Activated naive CD4-positive, alpha-beta T cell treated with anti-CD3 and anti-CD28 coated beads, Interleukin-2, amount 10 ng/mL, durations not matched to agents 7 days and 5 days (primary cell): ENCODE measurements at places on chromosomes 16 and 17.

DNA sequence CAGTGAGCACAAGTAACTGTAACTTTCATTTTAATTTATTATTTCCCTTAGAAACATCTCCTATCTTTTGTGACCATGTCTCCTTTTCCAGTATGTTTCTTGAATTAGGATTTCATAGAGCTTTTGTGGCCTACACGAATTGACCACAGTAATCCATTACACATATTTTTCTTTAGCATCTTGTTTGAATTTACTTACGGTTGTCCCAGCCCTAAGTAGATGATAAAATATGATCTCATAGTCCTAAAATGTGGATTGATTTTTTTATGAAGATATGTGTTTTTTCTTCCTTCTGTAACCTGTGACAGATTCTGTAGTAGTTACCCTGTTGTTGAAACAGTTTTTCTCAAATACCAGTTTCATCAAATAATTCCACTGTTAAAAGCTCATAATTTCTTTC lies 61.5 kb downstream of the NF1 start:
- no peak for DNase-seq

GRCh38 chr17:882827-883585 lies 96.6 kb downstream of the NXN start:
- no peak for DNase-seq

DNA sequence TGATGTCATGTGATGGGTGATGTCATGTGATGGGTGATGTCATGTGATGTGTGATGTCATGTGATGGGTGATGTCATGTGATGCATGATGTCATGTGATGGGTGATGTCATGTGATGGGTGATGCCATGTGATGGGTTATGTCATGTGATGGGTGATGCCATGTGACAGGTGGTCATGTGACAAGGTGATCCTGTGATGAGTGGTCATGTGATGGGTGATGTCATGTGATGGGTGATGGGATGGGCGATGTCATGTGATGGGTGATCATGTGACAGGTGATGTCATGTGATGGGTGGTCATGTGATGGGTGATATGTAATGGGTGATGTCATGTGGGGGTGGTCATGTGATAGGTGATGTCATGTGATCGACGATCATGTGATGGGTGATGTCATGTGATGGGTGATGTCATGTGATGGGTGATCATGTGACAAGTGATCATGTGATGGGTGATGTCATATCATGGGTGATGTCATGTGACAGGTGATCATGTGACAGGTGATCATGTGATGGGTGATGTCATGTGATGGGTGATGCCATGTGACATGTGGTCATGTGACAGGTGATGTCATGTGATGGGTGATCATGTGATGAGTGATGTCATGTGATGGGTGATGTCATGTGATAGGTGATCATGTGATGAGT lies 17.2 kb downstream of the CD300LB start:
- peak; percentile 65 for DNase-seq

DNA sequence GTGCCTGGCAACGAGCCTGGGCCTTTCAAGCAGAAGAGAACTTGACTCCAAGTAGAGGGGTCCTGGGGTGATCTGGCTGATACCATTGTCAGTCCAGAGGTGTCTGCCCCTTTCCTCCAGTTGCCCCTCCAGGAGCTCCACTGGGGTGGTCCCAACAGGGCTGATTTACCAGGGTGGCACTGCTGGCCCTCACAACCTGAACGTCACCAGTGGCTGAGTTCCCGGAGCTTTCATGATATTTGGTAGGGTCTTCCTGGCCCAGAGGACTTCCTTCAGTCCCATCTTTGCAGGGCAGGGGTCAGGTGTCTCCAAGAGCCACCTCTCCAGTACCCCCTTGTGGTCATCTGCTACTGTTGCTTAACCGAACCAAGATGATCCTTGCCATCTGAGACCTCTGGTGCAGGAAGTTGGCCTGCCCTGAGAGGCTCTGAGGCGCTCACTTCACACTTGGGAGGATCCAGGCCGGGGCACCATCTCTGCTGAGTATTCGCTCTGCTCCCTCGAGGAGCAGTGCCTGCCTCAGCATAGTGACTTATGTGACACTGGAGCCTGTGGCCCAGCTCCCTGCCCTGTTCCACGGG lies 3.5 kb downstream of the LIMD2 start:
- peak; percentile 62 for DNase-seq

- no peak for DNase-seq
These were observed 14.1 kb upstream of the CALB2 start for GRCh38 chr16:71344315-71344905.

- DNase-seq, result no peak
These were observed 55.0 kb downstream of the SALL1 start for GRCh38 chr16:51095890-51096626.

- no peak for DNase-seq
These were observed 32.8 kb upstream of the ABCA8 start for GRCh38 chr17:68987966-68988365.

DNA sequence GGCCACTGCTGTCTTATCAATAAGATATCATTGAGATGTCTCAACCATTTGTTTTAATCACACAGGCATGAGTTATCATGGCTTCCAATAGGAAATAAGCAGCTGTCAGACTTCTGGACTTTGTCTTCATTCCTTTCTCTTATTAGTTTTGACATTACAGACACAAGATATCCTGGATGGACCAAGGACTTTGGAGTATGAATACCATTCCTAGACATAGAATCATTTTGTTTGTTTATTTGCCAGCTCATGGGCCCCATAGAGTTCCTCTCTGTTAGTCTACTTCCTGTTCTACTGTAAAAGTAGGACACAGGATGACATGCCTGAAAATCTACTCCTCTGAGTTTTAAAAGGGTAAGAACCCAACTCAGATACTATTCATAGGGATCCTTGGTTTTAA lies 77.7 kb upstream of the KCNJ16 start:
- DNase-seq, result no peak

DNA sequence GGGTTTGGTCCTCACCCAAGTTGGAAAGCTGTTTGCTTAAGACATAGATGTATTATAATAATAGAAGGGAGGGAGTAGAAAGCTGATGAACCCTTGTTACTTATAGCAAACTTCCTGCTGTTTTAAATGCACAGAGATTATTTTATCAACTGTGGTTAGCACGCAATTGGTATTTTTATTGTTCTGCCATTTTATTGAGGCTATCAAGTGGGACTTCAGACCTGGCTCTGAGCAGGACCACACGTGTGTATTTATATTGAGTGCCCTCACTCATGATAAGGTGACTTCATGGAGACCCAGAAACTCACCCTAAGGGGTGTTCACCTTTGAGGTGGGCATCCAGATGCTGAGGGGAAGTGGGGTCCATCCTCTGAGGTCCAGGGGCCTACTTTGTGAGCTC lies 17.0 kb downstream of the KLHL36 start:
- no peak for DNase-seq

GRCh38 chr16:49688036-49688697 lies 167.7 kb downstream of the ZNF423 start:
- DNase-seq, result no peak

- no peak for DNase-seq
These were observed 2.2 kb upstream of the GFAP start for GRCh38 chr17:44917456-44917855.

GRCh38 chr17:48513097-48513496 lies 17.7 kb downstream of the HOXB1 start:
- DNase-seq, result peak; percentile 58

GRCh38 chr17:27810902-27811557 lies 10.7 kb upstream of the NOS2 start:
- no peak for DNase-seq

DNA sequence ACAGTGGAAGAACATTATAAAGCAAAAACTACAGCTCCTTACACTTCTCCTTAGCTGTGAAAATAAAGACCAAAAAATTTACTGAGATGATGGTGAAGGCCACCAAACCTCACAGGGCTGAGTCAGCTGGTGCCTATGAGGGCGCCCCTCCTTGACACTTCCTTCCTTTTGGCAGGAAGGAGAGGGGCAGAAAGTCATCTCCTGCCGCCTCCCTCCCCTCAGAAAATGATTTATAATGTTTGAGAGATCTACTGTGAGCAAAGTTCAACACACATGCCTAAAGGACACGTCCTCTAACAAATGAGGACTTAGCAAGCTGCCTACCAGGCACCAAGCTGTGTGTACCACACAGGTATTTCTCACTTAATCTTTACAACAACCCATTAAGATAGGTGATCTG lies 245.7 kb downstream of the PRKCA start:
- DNase-seq, result peak; percentile 55

- DNase-seq, result peak; percentile 93
These were observed 5.6 kb downstream of the ZNF598 start for GRCh38 chr16:2003827-2004641.

GRCh38 chr16:7501868-7502267 lies 169.2 kb downstream of the RBFOX1 start:
- DNase-seq, result no peak

DNA sequence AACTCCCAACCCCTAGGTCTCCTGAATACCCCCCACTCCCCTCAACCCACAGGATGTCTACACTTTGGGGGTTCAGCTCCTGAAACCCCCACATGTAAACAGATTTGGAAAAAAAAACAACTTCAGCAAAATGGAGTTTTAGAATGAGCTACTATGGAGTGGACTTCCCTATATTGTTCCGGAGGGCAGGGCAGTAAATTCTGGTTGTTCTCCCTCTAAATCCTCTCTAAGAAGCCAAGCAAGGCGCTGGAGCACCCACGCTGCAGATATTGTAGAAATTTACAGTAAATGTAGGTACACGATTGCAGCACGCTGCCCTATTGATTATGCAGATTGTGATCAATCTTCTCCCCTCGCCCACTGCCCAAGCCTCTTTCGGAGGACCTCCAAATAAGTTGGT lies 8.5 kb upstream of the ZFHX3 start:
- DNase-seq, result no peak

DNA sequence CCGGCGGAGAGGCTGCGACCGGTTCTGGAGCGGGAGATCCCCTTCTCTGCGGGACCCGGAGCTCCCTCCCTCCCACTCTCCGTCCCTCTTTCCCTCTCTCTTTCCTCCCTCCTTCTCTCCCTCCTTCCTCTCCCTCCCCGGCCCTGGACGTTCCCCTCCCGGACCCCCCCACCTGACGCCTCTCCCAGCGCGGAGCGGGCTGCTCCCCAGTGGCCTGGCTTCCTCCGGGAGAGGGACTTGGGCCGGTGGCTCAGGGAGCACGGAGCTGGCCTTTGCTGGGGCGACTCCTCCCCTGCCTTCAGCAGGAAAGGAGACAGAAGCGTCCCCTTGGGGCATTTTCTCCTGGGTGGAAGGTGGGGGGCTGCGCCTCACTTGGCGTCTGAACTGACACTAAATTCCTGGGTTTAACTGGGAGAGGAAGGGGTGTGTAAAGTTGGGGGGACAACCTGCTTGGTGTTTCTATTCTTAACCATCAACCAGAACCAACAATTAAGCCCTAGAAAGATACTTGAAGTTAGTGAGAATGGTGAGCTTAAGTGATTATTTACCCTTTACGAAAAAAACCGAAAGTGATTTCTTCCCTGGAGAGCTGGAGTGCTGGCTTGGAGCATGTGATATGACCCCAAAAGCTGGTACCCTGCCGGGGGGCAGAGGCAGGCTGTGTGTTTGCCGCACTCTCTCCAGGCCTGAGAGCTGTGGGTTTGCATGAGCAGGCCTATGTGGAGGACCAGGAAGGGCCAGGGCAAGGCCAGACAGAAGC lies 775 bp downstream of the SPIRE2 start:
- no peak for DNase-seq

DNA sequence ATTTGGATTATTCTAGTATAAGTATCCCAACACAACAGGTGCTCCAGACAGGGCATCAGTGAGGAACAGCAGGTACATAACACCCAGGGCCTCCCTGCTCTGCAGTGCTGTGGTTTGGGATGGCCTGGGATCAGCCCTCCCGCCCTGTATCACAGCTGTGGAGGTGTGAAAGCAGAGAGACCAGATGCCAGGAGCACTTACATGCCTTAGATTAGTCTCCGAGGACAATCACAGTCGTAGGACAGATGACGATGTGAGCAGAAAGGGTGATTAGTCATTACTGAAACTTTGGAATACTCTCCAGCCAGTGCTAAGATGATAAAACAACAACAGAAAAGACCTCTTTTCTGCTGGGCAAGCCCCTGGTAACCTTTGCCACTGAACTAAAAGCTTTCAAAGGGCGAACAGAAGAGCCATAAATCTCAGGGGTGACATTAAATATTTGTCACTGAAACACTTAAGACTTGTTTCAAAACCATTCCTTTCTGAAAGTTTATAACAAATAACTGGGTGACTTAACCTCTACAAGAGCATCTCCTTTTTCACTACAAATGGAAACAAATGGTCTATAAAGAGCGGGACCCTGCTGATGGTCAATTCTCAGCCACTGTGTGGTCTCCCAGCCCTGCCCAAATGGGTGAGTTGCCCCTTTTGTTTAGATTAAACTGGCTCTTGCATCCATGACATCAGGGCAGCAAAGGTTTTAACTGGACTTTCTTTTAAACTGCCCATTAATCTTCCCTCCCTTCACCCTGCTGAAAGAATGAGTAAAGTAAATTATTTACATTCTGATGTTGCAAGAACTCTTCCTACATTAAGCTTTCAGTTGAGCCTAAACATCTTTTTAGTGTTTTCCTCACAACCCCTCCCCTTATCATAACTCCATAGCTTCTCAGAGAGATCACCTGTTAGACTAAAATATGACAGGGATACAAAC lies 183.1 kb upstream of the COX10 start:
- DNase-seq, result no peak

DNA sequence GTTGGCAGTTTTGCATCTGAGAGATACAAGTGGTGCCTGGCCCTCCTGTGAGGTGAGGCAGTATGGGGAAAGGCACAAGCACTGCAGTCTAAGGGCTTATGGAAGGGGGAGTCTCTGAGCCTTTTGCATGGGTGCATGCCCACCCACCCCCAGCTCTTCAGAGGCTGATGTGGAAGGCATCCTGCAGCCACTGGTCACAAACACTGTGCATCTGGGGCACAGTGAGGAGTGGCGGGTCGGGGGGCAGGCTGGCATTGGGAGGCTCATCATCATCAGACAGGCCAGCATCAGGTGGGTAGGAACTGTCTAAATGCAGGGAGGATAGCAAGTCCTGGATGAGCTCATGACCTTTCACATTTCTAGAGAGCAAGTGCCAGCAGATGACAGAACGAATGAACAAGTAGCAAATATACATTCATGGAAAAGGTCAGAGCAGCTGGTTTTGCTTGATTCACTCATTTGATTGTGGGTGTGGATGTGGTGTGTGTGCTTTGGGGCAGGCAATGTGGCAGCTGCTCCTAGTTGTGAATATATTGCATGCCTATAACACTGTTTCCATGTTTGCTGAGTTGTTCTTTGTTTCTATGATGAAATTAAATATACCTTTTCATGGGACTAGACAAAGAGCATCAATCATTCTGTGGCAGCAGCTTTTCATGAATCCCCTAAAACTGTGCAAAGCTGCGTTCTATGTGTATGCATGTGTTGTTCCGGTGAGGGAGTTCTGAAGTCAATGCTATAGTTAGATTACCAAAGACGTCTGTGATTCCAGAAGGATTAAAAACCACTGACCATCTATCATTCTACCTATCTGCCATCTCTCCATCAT lies 29.2 kb downstream of the TRIM25 start:
- DNase-seq, result no peak

- DNase-seq, result peak; percentile 94
These were observed 543 bp downstream of the STX4 start for GRCh38 chr16:31033709-31034492.

- DNase-seq, result no peak
These were observed 12.2 kb downstream of the CD300LD start for GRCh38 chr17:74579900-74580299.
